Fibroblast of skin of right biceps (primary cell): ENCODE measurements at places on chromosomes 6 and 20.
A peak's percentile ranks its signal among the peaks of the same experiment; 100 is the strongest.

DNA sequence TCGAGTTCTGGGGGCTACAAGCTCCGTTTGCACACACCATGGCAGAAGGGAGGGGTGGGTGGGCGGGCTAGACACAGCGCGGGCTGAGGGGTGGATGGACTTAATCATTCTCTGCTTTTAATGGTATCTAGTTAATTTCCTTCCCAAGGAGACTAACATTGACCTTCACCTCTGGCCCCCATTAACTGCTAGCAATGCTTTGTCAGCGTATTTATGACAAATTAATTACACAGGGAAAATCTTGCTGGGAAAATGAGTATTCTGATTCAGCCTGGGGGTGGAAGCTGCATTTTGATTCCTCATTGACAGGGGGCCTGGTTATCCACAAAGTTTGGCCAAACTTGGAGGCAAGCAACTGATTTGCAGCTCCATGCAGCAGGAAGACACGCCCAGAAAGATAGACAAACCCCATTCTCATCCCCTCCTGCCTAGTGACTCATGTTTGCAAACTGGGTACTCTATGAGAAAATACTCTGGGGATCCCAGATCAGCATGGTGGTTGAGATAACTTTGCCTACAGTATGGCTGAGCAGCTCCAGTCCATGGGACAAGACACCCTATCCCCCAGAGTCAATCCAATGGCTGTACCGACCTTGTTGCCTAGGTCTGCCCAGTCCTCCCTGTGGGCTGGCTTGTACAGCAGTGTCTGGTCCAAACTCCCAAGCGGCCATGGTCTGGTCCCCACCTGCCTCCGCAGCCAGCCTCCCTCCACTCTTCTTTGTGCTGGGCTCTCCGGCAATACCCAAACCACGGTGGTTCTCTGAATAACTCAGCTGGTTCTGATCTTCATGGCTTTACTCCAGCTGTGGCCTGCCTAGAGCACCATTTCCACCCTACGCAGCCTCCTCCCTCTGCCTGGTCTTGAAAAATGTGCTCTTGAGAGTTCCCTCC, 19.7 kb downstream of the ZBP1 start:
- DNase-seq, result peak; percentile 10

GRCh38 chr6:15894973-15895725, 232.3 kb upstream of the DTNBP1 start:
- DNase-seq, result no peak

- peak; percentile 44 for DNase-seq
Observed at GRCh38 chr6:85172705-85173104, 277.2 kb upstream of the NT5E start.

GRCh38 chr20:44810061-44810390, 320 bp downstream of the RIMS4 start:
- DNase-seq, result no peak

GRCh38 chr6:89655122-89655521, 16.6 kb upstream of the LYRM2 start:
- peak; percentile 16 for DNase-seq
